Activated naive CD4-positive, alpha-beta T cell (primary cell): ENCODE measurements at places on chromosomes 2 and 18.

DNA sequence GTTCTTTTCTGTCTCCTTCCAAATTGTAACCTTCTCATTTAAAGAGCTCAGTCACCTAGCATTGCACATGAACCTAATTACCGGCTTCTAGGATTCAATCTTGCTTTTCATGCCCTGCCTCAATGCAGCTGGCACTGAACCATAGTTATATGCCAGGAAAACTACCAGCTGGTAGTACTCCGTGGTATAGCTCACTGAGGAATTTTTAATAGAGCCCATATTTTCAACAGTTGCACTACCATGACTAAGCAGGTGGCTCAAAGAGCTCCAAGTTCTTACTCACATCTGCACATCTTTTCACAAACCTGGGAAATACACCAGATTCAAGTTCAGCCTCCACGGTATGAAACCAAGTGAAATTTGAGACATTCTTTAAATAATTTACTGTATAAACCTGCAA, 363.5 kb downstream of the GRB14 start:
- no peak for DNase-seq

DNA sequence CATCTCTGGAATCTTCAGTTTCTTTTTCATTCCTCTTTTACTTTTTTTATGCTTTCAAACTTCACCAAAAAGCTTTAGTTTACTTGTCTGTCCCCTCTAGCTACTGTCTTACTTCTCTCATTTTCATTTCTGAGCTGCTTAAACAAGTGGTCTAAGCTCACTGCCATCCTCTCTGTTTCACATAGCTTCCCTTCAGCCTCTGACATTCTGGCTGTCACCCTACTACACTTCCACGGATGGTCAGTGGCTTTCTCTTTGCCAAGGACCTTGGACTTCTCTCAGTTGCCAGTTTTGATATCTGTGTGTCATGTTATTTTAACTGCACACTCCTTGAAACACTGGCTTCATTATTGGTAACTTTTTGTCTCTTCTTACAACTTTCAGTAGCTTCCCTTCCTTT, 176.1 kb downstream of the IKZF2 start:
- no peak for DNase-seq

- no peak for DNase-seq
Measured at GRCh38 chr2:240203031-240203787, 62.8 kb upstream of the OTOS start.

- DNase-seq = no peak
Measured at GRCh38 chr18:25243257-25243656, 108.7 kb downstream of the ZNF521 start.

DNA sequence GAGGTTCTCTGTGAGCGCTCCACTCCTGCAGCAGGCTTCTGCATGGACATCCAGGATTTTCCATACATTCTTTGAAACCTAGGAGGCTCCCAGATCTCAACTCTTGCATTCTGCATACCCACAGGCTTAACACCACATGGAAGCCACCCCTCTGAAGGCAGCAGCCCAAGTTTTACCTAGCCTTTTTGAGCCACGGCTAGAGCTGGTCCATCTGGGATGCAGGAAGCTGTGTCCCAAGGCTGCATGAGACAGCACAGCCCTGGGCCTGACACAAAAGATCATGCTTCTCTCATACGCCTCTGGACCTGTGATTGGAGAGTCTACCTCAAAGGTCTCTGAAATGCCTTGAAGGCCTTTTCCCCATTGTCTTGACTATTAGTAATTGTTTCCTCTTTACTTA, 53.6 kb upstream of the RPRM start:
- no peak for DNase-seq

DNA sequence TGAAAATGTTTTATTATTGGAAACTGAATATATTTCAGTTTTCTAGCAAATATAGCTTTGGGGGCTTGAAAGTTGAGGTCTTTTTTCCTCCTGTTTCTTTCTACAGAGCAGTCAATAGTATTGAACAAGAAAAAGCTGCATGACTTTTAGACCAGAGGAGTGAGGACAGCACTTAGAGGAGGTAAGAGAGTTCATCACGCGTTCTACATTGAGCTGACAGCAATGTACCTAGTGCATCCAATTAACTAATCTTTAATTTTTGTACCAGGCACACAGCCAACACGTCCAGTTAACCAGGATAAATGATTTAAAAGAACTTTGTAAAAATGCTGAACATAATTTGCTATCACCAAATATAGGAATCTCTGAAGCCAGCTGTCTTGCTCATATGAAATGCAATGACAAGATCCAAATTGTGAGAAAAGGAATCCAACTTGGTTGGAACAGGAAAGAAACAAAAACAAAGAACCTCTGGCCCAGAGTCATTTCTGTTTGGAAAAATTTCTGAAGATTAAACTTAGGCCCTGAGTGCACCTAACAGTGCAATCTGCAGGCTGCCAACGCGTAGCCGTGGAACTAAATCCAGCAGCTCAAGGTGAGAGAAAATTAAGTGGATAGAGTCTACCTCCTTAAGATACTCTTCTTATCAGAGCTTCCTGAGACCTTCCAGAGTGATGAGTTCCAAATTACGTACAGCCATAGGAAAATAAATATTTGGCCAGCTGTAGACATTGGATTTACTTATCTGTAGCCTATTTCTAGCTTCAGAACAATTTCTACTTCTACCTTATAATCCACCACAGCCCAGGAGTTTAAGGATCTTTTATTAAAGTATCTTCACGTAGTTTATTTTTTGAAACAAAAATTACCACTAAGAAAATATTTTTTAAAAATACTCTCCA, 20.6 kb upstream of the SPTBN1 start:
- no peak for DNase-seq

DNA sequence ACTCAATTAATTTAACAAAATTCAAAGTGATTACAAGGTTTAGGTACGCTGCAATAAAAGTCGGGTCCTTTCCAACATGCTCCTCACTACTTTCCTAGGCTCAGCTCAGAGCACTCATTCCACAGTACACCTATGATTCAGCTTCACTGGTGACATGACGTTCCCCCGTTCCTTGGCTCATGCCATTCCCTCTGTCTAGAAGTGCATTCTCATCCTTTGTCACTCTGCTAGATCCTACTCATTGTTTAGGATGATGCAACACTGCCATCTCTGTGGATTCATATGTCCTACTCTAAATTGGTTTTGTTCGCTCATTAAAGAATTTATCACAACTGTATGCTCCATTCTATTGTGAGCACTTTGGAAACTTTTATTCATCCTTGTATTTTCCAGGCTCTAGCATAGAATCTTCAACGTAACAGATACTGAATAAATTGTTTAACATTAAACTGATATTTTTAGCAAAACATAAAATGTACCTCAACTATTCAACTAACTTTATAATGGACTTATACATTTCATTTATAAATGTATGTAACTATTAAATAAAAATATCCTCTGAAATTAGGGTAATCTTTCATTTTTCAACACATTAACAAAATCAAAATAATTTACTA, 78.6 kb downstream of the FAM228A start:
- no peak for DNase-seq

- no peak for DNase-seq
Measured at GRCh38 chr2:7962161-7962560, 719.7 kb upstream of the ID2 start.

DNA sequence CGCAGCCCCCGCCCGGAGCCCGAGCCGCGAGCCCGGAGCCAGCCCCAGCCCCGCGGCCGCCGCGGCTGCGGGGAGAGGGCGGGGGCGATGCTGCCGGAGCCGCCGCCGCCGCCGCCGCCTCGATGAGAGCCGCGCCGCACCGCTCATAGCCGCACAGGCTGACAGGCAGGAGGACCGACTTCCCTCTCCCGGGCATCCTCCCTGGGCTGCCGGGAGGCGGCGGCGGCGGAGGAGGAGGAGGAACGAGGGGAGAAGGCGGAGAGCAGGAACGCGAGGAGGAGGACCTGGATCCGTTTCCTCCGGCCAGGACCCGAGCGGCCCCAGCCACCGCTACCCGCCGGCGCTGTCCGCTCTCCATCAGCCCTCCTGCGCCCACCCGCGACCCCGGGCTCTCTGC, 370 bp downstream of the KLHL29 start:
- no peak for DNase-seq

DNA sequence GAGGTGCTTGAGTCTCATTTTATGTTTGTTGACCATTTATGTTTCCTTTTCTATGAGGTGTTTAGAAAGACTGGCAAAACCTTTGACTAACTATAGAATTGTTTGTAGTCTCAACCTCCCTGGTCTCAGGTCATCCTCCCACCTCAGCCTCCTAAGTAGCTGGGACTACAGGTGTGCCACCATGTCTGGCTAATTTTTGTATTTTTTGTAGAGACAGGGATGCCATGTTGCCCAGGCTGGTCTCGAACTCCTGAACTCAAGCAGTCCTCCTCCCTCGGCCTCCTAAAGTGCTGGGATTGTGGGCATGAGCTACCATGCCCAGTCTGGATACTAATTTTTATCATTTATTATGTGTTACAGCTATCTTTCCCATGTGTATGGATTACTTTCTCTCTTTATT, 67.8 kb downstream of the EML4 start:
- DNase-seq = no peak

DNA sequence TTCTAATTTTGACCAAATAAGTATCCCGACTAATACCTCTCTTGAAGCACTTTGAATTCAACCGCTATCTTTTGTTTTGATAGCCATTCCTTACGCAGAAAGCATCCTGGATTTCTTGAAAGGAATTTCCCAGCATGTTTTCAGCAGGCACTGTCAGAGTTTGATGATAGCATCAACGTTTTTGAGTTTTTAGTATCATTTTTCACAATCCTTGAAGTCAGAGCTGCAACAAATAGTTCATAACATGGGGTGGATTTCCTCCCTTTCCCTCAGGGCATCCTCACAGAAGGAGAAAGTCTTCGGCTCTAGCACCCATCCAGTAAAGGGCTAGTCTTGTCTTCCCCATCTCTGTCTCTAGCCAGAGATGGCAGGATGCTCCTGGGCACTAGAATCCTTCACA, 46.2 kb downstream of the ANKRD44 start:
- DNase-seq = no peak

DNA sequence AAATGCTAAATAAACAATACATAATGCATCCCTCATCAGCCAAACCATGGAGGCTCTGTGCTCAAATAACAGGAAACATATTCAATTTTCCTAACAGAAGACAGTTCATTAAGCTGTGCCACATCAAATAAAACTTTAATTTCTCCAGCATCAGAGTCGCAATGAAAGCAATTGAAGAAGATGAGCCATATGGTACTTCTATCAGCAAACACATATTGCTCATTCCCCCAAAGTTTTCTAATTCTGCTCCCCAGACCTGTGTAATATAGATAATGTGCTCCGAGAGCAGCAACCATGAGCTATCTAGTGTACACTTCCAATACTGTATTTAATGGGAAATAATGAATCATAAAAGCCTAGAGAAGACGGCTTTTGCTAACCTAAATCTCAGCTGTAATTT, 263.2 kb downstream of the MEIS1 start:
- no peak for DNase-seq

GRCh38 chr2:11359865-11360264, 15.4 kb upstream of the ROCK2 start:
- no peak for DNase-seq

DNA sequence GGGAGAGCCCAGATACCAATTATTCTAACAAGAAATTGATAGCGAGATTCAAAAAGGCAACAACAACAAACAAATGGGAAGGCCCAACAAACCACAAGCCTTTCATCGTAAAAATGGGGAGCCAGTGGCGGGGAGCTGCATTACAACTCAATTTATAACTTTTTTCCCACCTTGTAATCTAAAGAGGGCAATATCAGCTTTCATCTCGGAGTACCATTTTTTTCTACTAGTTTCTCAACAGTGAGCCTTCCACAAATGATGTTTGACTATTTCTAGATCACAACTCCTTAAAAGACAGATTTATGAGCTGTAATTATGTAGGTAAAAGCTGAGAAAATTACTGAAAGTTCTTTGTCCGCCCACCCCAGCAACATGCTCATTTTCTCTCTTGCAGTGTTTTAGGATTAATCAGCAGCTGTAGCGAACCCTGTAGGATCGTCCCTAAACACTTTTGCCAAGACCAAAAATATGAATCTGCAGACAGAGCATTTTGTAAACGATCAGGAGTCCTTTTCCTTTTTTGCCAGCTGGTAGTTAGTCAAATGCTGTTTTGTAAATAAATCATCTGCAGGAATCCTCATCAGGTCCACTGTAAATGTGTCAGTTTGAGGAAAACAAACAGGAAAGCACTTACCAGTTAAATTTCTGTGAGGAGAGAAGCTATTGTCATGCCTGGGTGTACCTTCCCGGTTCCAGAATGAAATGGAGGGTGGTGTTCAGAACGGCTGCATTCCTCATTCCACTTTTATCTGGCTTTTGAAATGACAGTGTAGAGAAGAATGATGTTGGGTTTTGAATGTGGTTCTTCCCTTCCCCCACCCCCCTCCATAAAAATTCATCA, 53.2 kb downstream of the EEF1B2 start:
- no peak for DNase-seq

GRCh38 chr2:6068429-6068828, 376.2 kb downstream of the SOX11 start:
- DNase-seq = no peak
